ENCODE measurements at places on chromosomes 12 and 14.

DNA sequence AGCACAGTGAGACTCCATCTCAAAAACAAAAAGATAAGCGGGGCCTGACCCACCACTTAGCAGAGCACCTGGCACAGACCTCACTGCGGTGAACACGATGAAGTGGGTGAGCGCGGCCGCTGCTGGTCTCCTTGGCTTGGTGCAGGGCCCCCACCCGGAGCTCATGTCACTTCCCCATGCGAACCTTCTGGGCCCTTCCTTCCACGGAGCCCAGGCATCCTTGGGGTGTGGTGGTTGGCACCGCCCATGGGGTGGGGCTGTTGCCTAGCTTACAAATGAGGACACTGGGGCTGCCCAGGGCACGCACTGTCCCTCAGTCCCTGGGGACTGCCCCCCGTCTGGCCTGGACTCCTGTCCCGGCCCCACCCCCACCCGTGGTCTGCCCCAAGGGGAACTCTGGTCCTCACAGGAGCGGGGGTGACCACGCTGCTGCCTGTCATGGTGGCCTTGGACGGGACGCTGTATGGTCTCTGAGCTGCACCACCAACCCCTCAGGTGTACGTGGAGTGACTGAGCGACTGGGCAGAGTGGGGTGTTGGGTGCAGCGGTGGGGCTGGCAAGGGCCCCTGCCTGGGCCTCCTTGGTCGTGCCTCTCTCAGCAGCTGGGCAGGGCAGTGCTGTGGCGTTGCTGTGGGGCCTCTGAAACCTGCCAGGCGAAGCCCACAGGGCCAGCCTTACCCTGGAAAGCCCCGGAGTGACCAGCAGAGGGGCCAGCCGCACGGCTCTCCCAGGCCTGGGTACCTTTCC is 15.3 kb downstream of the FBRSL1 start:
- DNase-seq: peak; percentile 87

GRCh38 chr12:130424858-130425697 is 87.4 kb downstream of the PIWIL1 start:
- no peak for DNase-seq

- peak; percentile 49 for DNase-seq
Measured at GRCh38 chr12:47741340-47741703, 16.0 kb upstream of the ENDOU start.

DNA sequence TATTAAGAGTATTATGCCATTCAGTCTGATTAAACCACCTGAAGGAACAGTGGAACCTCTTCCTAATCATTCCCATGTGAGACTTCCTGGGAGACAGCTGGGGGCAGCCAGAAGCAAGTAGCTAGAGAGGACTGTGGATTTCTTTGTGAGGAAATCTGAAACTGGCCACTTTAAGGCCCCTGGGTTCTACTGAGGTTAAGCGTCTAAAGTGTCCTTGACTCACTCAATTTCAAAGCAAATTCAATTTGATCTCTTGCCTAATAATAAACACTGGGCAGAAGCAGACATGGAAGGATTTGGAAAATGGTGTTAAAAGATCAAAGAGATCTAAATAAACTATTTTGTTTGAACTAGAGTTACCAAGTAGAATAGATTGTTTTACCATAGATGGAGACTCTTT is 909.9 kb downstream of the NRXN3 start:
- DNase-seq: no peak

- no peak for DNase-seq
Measured at GRCh38 chr12:125169870-125170269, 104.6 kb downstream of the AACS start.

- DNase-seq: no peak
Measured at GRCh38 chr12:116689521-116689920, 48.3 kb downstream of the SPRING1 start.

DNA sequence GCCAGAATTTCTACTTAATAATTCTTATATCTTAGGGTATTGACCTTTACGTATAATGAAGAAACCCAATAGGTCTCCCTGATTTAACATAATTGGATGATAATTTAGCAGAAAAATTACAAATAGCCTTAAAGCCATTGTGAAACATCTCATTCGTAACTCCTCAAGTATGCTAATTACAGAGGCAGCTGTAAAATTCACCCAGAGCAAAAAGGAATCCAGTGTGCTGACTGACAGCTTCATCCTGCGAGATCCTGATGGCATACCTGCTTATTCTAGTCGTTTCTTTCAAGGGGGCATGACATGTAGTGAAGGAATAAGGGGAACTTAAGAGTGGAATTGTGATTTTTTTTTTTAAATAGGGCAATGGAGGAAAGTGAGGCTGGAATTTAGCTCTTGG is 291.5 kb downstream of the FUT8 start:
- DNase-seq: no peak

- peak; percentile 75 for DNase-seq
Measured at GRCh38 chr12:49987625-49988303, 15.0 kb downstream of the AQP6 start.

- DNase-seq: no peak
Measured at GRCh38 chr12:12336049-12336411, 14.0 kb downstream of the MANSC1 start.

DNA sequence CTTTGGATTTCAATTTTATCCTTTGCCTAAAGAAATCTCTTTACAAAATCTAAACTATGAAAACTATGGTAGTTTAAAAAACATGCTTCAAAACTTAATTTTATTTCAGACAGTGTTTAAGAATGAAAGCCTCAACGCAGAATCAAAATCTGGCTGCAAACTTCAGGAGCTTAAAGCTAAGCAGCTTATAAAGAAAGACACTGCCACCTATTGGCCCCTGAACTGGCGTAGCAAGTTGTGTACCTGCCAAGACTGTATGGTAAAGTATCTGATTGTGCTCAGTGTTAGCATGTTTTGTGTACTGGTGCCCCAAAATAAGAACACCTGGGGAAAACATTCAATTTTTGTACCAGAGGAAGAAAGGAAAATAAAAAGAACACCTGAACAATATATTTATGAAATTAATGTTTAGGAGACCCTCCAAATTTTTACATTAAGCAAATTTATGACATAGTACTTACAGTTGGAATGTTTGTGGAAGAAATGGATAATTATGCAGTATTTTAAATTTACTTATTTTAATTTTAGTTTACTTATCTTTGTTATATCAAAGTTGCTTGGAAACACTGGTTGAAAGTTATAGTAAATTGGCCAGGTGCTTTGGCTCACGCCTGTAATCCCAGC is 12.2 kb downstream of the UBR7 start:
- DNase-seq: peak; percentile 52

DNA sequence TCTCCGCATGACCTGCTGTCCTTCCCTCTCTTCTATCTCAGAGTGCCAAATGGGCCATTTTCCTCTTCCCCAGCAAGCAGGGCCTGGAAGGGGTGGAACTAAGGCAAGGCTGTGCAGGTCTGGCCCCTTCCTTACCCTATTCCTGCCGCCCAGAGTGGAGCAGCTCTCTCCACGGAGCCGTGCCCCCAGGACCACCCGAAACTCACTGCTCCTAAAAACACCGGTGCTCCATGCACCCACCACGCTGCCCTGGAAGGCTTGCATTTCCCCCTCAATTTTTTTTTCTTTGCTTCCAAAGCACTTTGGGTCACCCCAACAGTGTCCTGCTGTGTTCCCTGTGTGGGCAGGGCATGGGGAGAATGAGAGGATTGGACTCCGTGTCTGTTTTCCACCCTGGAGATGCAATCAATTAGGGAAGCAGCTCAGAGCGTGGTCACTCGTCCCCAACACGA is 48.5 kb upstream of the MEG3 start:
- no peak for DNase-seq

GRCh38 chr12:17652436-17652835 is 437.6 kb downstream of the RERGL start:
- DNase-seq: no peak
